ENCODE measurements at places on chromosomes 3 and 15.

GRCh38 chr3:67853520-67853919 is 199.1 kb upstream of the SUCLG2 start:
- DNase-seq: no peak

- no peak for DNase-seq
Observed at GRCh38 chr3:188700501-188700900, 471.3 kb upstream of the TPRG1 start.

DNA sequence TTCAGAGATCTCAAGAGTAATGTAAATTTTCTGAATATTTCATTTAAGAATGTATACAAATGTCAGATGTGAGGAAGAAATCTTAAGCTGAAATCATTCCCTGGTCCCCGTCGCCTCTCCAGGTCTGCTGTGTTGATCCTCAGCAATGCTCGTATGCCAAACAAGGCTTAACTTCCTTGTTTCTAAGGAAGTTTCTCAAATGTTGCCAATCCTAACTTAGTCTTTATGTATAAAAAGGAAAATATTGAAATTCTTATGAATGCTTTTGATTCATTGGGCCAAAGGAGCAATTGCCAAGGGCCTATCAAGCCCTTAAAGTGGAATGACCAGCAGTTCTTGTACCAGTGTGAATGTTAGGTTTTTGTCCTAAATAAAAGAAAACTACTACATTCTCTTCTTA is 507.7 kb upstream of the SEMA6D start:
- no peak for DNase-seq

- no peak for DNase-seq
Observed at GRCh38 chr3:138818185-138818860, 16.4 kb downstream of the PIK3CB start.

DNA sequence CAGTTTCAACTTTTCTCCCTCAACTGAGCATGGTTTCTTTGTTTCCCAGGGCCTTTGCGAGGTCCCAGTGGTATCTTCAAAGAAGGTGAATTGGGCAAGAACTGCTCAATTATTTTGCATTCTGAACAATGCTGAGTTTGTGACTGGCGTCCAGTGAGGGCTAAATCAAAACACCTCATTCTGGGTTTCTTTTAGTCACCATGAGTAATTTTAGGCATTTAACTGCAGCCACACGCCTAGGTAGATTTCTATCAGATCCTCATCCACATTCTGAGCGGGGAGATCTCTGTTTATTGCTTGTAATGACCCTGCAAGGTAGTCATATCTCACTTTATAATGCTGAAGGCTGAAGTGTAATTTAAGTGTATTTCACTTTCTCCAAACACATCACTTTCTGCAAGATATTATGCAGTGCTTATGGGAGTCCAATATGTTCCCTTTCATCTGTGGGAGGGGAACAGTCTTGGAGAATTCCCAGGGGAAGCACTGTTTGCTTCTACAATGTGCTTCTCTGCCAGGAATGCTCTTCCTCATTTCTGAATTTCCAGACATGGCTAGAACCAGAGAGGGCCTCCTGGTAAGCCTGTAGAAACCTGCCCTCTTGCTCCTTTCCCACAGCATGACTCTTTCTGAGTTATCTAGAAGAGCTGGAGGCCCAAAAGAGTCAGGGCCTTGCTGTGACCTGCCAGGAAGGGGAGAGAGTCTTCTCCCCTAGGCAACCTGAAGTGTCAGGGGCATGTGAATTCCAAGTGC is 91.7 kb downstream of the FRMD4B start:
- no peak for DNase-seq

DNA sequence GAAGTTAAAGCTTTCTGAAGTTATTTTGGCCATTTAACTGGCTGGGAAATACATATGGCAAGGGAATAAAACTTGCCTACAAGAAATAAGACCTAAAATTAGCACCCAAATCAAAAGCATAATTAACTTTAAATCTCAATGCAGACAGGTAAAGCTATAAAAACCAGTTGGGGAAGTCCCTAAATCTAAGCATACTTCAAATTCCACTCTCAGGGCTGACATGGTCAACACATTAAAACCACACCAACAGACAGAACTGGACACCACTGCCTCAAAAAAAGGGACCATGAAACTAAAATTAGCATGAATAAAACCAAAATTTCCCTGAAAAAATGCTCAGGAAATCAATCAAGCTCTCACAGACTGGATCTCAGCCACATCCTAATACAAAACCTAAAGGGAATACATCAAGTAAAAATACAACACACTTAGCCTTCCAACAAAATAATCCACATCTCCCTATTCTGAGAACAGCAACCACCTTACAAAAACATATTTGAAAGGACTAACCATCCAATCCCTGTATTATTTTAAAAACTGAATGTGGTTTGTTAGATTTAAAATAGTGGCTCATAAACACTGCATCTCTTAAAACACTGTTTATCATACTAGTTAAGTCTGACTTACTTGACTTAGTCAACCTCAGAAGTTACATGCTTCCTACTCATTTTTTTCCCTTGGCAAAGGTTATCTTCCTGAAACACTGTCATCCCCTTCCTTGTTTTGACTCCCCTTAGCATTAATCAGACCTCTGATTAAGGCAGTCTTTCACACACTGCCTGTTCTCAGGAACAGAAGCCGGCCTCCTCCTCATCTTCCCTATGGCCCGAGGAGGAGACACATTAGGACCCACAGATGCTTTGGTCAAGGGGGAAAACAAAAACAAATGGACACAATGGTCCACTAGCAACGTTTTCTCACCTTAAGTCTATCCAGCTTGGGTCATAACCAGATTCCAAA is 8.3 kb downstream of the TRA2B start:
- no peak for DNase-seq

DNA sequence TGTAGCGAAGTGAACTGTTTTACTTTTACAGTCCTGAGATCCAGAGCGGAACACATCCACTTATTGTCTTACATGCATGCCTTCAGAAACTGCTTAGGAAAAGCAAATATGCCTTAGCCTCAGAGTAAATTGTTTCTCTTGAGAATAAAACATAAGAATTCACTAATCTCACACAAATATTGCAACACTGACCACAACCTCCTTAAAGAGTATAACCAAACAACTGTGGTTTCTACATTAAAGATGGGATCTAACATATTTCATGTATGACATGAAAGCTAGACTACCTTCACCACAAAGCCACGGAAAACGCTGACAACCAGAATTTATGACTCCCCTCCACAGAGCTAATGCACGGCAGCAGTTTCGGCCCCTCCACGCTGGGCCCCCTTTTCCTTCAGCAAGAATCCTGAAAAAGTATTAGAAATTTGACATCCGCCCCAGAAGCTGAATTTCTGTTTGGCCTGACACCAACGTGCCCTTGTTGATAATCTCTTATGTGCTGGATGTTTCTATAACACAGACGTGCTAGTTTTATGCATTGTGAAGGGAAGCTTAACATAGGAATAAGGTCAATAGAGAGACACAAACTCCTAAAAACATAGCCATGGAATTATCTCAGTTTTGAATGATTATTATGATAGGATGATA is 84.6 kb downstream of the GREM1 start:
- DNase-seq: no peak

GRCh38 chr3:172658344-172659245 is 52.3 kb downstream of the NCEH1 start:
- no peak for DNase-seq

- no peak for DNase-seq
Observed at GRCh38 chr15:85692321-85692720, 102.4 kb downstream of the KLHL25 start.

- DNase-seq: no peak
Observed at GRCh38 chr3:182179631-182180030, 467.9 kb downstream of the SOX2 start.

GRCh38 chr15:26841941-26842340 is 24.9 kb upstream of the GABRA5 start:
- DNase-seq: no peak

DNA sequence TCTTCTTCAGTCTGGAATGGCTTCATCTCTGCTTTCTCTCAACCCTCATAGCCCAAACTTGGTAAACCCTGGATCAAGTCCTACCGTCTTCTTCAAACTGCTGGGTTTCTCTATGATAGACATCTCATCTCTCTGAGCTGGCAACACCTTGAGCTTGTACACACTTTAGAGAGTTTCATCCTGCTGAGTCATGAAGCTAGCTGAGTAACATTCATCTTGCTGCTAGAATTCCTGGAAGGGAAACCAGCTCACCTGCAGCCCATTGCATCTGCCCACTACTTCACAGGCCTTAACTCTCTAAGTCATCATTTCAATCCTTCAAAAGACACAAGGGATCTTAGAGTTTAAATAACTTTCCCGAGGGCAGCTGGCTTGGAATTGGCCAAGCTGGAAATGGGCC is 175.5 kb upstream of the RORA start:
- no peak for DNase-seq

DNA sequence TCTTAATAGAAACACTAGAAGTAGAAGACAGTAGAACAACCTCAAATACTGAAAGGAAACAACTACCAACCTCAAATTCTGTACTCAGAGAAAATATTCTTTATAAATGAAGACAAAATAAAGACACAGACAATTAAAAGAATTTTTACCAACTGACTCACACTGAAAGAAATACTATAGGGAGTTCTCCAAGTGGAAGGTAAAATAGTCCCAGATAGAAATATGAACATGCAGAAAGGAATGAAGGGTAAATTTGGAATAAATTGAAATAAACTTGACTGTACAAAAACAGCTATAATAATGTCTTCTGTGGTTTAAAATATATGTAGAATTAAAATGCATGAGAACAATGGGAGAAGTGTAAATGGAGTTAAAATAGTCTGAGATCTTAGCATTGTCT is 36.7 kb upstream of the CCDC174 start:
- no peak for DNase-seq

DNA sequence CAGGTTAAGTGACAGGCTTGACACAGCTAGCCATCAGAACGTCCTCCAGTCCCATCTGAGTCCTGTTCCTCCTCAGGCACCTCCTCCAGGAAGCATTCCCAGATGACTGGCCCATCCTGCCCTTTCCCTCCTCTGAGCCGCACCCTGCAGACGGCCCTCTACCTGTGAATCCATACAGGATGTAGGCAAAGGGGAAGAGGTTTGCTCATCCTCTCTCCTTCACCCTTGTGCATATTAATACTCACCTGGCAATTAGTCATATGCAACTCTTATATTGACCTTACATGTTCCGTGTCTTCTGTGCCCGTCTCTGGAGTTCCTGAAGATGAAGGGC is 61.9 kb downstream of the SMAD3 start:
- no peak for DNase-seq

DNA sequence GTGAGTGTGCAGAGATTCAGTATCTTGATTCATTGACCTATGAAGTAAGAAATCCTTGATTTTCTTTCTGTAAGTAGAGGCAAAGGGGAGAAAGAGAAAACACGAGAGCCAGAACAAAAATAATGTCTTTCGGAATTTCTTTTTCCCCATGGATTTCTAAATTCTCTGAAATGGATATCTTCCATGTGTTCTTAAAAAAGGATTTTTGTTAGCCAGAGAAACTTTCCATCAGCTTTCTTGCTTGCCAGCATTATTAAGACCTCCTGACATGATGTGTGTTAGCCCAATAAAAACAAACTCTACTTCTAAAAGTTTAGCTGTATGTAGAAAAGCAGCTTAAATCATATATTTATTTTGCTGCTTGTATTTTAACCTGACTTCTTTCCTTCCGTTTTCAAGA is 122.3 kb upstream of the AADACL2 start:
- DNase-seq: no peak

DNA sequence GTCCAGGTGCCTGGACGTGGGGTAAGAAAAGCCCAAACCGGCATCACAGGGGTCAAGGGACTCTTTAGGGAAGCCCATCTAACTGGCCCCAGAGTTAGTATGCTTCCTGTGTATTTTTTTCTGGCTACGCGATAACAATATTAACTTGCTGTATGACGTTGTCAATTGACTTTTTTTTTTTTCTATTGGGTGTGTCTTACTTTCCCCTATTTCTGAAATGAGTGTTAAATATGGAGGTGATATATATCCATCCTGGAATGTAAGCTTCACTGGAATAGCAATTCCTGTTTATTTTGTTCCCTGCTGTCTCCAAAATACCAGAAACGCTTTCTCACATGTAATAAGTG is 598 bp upstream of the GMNC start:
- no peak for DNase-seq
